ENCODE measurements at places on chromosomes 13 and 19.

GRCh38 chr19:3682741-3683404 is 17.4 kb downstream of the PIP5K1C start:
- peak; percentile 67 for DNase-seq

GRCh38 chr19:2140138-2140569 is 11.2 kb downstream of the AP3D1 start:
- DNase-seq: peak; percentile 70

DNA sequence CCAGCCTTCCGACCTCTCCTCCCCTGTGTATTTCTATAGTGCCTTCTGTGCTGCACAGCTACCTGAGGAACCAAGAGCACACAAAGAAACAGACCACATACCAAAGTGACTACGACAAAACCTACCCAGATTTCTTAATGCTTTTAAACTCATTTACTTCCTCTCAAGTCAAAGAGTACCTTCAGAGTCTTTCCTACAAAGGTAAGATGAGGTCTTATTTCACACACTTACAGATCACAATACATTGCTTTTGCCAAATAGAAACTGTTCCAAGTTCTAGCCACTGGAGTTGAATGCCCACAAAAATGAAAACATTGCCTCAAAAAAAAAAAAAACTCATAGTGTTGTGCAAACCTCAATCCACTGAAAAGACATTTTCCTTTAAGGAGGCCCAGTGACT is 36.4 kb downstream of the TEX26 start:
- DNase-seq: no peak

DNA sequence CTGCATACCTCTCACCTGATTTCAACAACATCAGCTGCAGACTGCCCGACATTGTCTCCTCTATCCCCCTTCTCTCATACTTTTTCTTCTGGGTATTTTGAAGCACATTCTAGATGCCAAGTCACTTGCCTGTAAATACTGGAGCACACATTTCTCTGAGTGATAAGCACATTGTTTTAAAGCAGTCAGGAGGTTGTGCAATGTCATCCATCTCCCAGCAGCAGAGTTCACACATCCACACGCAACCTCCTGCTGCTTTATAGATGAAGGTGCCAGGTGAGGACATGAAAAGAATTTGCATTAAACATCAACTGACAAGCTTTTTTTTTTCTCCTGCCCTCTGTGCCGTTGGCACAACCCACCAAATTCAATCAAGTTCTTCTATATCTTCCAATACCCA is 5.5 kb downstream of the UPK1A start:
- DNase-seq: no peak

DNA sequence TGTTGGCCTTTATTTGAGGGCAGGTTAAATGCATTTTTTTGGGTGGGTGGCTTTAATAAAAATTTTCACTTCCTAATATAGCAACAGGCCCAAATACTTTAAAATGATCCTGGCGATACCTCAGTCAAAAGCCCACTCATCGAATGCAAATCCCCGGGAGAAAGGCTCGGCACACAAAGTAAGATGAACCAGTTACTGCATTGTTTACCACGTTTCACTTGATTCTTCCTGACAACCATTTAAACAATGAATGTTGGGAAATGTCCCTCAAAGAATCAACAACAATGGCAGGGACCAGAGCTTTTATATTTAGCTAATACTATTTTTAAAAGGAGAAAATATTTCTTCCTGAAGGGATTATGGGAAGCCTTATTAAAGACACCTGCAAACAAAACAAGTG is 187.7 kb downstream of the ABCC4 start:
- DNase-seq: no peak

DNA sequence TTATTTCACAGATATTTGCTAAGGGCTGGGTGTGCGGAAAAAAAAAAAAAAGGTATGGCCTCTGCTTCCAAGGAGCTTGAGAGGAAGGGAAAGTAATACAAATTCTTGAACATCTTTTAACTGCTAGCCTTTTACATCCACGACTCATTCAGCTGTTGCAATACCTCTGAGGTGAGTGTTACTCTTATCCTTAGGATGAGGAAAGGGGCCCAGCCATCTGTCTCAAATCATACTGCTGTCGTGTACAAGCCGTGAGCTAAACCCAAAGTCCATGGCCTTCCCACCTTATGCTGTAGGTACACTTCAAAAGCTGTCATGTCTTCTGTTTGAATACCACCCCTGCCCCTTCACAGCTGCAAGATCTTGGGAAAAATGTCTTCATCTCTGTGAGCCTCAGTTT is 146.8 kb downstream of the KCNRG start:
- no peak for DNase-seq

DNA sequence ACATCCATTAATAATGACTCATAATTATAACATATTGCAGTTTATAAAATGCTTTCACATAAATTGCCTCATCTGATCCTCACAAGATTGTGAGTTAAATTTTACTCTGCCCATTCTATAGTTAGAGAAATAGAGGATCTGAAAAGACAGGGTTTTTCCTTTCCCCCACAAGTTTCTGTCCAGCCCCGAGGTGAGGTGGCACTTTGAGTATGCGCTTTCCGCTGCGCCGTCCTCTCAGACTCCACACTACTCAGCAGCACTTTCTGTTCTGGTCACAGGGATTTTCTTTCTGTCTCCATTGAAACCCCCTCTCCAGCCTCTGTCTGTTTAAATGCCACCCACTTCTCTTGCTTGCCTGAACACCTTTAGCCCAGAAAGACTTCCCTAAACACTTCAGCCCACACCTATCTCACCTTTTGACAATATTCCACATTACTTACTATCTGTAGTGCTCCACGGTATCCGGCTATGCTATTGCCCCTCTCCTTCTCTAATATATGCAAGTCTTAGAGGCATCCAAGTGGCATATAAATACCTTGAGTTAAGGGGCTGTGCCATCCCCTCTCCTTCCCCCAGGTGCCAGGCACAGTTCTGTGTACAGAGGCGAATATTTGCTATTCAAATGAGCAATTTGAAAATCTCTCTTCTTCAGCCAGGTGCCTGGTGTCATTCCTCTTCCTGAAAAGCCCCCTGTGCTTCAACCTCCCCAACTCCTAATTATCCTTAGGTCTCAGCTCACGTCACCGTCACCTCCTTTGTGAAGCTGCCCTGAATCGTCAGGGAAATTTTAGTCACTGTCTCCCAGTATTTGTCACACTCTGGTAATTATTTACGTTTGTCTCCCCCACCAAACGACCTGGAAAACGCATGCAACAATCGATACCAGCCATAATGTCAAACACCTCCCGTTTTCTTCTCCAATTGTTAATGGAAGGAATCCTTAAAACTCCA is 268.7 kb downstream of the NHLRC3 start:
- no peak for DNase-seq

- DNase-seq: no peak
Observed at GRCh38 chr19:11390933-11391680, 7.0 kb upstream of the EPOR start.

- DNase-seq: no peak
Observed at GRCh38 chr13:101584331-101584730, 131.9 kb downstream of the ITGBL1 start.

DNA sequence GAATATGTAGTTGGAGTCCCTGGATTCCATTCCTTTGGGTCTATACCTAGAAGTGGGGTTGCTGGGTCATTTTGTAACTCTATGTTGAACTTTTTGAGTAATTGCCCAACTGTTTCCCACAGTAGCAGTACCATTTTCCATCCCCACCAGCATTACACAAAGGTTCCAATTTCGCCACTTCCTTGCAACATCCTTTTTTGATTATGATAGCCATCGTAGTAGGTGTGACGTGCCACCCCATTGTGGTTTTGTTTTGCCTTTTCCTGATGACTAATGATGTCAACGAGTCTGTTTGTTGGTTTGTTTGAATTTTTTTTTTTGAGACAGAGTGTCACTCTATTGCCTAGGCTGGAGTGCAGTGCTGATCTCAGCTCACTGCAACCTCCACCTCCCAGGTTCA is 3.3 kb upstream of the PEX11G start:
- no peak for DNase-seq

DNA sequence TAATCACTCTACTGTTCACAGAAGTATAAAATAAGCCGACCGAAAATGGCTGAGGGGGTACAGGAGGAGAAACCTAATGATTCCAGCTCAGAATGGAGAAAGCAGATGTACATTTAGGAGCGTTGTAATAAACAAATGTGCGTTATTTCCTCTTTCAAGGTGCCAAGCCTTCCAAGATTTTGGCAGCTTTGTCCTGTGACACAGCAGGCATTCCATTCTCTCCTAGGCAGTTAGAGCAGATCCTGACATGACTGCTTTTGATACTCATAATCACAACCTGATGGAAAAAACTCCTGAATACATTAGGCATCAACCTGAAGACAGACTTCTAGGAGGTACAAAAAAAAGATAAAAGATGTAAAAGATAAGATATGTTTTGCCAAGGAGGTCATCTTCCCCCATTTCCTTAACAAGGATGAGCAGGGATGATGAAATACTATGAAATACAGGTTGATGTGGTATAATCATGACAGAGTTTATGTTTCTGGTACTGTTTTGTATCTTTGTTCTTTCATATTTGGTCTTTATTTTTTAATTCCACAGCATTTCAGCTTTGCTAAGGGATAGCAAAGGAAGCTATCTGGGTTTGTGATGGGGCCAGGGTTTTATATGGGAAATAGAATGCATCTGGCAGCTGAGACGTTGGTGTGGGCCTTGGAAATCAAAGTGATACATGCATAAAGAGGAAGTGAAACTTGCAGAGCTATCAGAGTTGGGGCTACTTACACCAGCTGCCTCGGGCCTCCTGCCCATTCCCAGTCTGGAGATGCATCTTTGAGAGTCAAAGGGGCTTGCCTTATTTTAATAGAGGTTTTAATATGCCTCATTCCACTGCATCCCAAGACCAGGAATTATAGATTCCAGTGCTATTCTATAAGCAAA is 222.5 kb downstream of the OXGR1 start:
- no peak for DNase-seq

- DNase-seq: no peak
Observed at GRCh38 chr19:39607021-39607420, 4.7 kb downstream of the LGALS13 start.

DNA sequence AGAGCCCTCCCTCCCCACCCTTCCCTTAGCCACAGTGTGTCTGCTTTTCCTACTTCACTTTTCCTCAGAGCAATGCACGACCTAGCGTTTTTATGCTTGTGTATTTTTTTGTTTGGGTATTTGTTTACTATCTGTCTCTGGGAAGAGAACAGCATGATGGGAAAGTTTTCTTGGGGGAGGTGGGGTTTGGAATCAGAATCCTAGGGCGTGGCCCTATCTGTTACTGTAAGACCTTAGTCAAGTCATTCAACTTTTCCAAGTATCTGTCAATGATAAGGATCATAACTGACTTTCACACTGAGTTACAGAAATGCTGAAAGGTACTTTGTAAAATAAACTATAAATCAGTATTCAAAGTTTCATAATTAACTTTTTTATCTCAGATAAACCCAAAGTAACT is 146.3 kb upstream of the WASF3 start:
- DNase-seq: no peak

GRCh38 chr19:48113190-48113917 is 2.7 kb upstream of the PLA2G4C start:
- DNase-seq: no peak

- DNase-seq: no peak
Observed at GRCh38 chr19:18674616-18675015, 8.9 kb upstream of the CRTC1 start.

DNA sequence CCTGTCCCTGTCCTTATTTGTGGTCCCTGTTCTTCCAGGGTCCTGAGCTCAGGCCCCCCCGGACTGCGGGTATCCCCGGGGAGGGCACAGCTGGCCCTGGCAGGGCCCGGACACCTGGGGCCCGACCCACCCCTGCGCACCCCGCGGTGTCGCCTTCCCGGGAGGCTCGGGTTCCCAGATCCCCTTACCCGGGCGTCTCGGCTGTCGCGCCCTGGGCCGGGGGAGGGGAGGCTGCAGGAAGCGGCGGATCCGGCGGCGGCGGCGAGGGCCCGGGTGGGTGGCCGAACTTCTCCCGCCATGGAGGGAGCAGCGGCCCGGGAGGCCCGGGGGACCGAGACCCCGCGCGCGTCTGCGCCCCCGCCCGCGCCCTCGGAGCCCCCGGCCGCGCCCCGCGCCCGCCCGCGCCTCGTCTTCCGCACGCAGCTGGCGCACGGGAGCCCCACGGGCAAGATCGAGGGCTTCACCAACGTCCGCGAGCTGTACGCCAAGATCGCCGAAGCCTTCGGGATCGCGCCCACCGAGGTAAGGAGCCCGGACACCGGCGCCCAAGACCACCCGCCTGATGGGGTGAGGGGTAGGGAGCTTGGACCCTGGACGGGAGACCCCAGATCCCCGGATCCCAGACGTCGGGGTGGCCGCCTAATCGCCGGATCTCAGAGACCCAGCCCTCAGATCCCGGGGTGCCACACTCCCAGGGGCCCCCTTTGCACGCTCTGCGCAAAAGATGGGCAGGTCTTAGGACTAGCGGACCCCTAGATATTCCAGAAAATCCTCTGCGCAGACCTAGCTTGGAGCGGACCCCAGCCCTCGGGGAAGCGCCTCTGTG is at the start of gene GIPC3:
Gene GIPC3, plus strand, starts transcription at position 178 of the 826 bp plus-strand sequence. Its CDS starts 120 bp downstream, at position 298.
- no peak for DNase-seq

- DNase-seq: no peak
Observed at GRCh38 chr19:23527797-23528196, 132.5 kb upstream of the ZNF91 start.

DNA sequence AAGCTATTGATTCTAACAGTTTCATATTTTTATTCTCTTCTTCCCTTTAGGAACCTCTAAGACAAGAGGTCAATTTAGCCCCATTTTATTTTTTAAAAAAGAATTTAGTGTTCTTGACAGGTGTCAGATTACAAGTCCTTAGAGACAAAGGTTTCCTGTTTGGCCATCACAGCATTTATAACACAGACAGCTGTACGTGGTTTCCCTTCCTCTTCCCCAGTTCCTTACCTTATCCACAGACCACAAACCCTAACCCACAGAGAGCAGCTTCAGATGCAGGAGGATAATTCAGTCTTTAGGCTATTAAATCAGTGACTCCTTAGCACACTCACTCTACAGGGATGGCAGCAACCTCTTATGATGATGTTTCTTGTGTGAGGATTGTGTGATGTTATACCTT is 1210.1 kb downstream of the DIAPH3 start:
- peak; percentile 80 for DNase-seq

DNA sequence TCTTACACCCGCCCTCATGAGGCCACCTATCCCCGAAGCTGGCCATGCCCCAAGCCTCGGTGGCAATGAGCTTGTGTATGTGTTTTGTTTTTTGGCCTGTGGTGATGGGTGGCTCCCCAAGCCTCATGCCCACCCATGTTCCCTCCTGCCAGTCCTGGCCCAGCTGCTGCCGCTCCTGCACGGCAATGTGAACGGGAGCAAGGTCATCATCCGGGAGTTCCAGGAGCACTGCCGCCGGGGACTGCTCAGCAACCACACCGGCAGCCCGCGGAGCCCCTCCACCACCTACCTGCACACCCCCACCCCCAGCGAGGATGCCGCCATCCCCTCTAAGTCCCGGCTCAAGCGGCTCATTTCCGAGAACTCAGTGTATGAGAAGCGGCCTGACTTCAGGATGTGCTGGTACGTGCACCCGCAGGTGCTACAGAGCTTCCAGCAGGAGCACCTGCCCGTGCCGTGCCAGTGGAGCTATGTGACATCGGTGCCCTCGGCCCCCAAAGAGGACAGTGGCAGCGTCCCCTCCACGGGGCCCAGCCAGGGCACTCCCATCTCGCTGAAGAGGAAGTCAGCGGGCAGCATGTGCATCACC is 24.6 kb downstream of the UBXN6 start:
- DNase-seq: no peak

- DNase-seq: peak; percentile 96
Observed at GRCh38 chr19:31908496-31909225, 436.7 kb upstream of the ZNF507 start.

Data from SJCRH30 (cell line).